ENCODE measurements at places on chromosomes 7 and 10.

- DNase-seq, result peak; percentile 40
Measured at GRCh38 chr10:98414932-98415730, at the start of gene PYROXD2. Gene PYROXD2 (minus strand): TSS chr10:98415182. CDS start chr10:98415135, 47 bp downstream.

- DNase-seq, result no peak
Measured at GRCh38 chr7:151714201-151714600, 162.7 kb downstream of the PRKAG2 start.

DNA sequence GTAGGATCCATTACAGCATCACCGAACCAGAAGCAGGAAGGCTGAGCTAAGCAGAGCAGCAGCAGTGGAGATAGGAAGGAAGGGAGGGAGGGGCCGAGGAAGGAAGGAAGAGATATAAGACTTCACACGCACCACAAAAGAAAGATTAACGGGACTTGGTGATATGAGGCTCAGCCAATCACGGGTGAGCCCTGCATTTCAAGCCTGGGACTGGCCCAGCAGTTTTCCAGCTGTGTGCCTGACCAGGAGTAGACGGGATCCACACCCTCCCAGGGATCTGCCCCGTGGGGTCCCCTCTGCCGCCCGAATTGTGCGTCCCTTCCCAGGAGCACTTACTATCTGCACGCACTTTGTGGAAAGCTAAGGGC lies 16.2 kb downstream of the ATG9B start:
- DNase-seq, result no peak

DNA sequence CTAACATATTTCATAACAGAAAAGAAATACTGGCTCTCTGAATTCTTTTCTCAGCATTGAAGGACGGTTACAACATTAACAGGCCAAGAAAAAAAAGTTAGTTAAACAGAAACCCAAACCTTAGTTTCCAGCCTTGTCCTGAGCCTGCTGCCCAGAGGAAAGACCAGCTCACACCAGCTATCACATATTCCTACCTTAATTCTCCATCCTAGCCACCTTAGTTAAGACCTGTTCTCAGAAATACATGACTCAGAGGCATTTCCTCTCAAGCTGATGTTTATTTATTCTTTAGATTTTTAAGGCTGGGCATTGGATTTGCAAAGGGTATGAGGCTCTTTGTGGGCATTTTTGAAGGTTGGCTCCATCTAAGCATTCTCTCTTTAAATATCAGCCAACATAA lies 34.3 kb upstream of the ADAM12 start:
- no peak for DNase-seq

GRCh38 chr7:126792521-126792920 lies 460.2 kb downstream of the GRM8 start:
- no peak for DNase-seq

GRCh38 chr7:16914771-16915170 lies 33.0 kb upstream of the AGR3 start:
- DNase-seq, result no peak

- no peak for DNase-seq
Measured at GRCh38 chr7:141486959-141487358, 64.3 kb upstream of the AGK start.

GRCh38 chr10:113965683-113966082 lies 78.0 kb upstream of the ADRB1 start:
- no peak for DNase-seq

DNA sequence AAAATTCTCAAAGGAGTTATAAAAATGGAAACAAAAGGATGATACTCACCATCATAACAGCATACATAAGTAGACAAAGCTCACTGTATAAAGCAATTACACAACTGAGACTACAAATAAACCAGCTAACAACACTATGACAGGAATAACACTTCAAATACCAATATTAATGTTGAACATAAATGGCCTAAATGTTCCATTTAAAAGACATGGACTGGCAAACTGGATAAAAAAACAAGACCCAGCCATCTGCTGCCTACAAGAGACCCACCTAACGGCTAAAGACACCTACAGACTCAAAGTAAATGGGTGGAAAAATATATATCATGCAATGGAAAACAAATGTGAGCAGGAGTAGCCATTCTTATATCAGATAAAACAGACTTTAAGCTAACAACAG lies 69.2 kb upstream of the DDC start:
- no peak for DNase-seq

- no peak for DNase-seq
Measured at GRCh38 chr10:77841711-77842375, 84.7 kb downstream of the DLG5 start.

DNA sequence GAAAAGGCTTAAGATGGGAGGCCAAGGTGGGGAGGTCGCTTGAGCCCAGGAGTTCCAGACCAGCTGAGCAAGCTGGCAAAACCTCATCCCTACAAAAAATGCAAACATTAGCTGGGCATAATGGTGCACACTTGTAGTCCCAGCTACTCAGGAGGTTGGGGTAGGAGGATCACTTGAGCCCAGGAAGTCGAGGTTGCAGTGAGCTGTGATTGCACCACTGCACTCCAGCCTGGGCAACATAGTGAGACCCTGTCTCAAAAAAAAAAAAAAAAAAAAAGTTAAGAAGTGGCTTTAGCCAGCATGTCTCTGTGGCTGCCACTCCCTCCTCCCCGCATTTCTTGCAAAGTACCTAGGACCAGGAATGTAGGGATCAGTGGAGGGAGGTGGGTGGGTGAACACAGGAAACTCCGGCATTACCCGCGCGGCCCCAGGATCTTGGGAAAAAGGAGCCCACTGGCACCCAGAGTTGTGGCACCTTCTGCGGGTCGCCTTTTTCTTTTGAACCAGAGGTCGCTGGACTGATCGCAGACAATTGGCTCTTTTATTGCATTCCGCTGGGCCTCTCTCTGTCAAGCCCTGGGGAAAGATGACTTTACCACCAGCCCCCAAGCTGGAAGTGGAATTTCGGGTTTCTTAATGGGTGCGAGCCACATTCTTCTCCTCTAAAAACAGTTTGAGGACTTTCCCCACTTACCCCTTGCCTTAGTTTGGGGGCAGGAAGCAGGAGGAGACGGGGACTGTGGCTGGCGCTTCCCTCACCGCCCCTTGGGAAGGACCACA lies 3.5 kb downstream of the VGF start:
- DNase-seq, result no peak

GRCh38 chr7:122748195-122748594 lies 45.5 kb upstream of the RNF148 start:
- no peak for DNase-seq

DNA sequence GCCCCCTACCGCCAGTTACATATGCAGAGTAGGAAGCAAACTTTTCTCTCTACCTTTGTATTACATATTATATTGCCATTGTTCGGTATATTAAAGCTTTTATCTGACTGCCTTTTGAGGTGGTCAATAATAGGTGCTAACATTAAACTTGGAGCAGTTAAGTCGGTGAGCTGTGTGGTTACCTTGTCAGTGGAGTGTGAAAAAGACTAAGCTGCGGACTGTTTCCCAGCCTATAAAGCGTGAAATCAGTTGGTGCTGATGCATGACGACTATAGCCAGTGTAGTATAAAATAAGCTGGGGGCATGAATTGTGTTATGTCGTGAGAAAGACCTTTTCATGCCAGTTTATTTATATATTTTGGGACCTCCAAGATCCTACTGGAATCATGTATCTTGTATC lies 33.7 kb downstream of the R3HCC1L start:
- DNase-seq, result no peak

DNA sequence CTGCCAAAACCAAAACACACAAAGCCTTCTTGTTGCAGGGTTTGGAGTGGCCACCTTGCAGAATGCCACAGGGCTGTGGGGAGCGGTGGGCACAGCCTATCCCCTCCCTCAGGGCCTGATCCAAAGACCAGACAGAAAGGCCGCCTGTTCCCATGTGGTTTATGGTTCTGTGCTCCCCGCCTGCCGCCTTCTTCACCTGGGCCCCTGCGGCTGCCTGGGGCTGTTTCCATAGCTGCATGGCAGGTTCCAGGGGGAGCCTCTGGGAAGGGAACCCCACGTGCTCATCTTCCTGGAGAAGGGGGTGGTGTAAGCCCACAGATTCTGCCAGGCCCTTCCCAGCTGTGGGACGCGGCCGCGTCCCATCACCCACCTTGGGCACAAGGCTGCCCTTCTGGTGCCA lies 70.7 kb upstream of the EZH2 start:
- DNase-seq, result no peak

GRCh38 chr7:108030516-108030915 lies 27.6 kb upstream of the LAMB1 start:
- no peak for DNase-seq

GRCh38 chr10:104080762-104081161 lies 4.9 kb downstream of the COL17A1 start:
- DNase-seq, result no peak

- no peak for DNase-seq
Measured at GRCh38 chr7:4919969-4920766, 36.7 kb upstream of the RADIL start.

DNA sequence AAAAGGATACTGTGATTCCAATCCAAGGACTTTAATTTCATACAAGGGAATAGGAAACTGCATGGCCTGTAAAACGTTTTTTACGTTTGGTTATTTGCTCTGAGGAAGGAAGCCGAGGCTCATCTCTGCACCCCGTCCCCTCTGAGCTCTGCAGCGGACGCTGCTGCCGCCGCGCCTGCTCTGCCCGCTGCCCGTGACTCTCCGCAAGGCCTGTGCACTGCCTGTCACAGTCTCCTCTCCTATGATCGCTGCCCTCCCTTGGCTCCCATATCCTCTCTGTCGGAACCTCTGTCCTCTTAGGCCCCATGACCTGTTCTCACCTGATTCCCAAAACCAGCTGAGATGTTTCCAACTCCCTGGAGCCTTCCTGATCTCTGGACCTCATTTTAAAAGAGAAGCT lies 320.3 kb upstream of the ZNF32 start:
- DNase-seq, result no peak

- DNase-seq, result no peak
Measured at GRCh38 chr7:37930226-37930948, 9.9 kb downstream of the EPDR1 start.

GRCh38 chr7:106346678-106347217 lies 62.0 kb upstream of the NAMPT start:
- peak; percentile 48 for DNase-seq

DNA sequence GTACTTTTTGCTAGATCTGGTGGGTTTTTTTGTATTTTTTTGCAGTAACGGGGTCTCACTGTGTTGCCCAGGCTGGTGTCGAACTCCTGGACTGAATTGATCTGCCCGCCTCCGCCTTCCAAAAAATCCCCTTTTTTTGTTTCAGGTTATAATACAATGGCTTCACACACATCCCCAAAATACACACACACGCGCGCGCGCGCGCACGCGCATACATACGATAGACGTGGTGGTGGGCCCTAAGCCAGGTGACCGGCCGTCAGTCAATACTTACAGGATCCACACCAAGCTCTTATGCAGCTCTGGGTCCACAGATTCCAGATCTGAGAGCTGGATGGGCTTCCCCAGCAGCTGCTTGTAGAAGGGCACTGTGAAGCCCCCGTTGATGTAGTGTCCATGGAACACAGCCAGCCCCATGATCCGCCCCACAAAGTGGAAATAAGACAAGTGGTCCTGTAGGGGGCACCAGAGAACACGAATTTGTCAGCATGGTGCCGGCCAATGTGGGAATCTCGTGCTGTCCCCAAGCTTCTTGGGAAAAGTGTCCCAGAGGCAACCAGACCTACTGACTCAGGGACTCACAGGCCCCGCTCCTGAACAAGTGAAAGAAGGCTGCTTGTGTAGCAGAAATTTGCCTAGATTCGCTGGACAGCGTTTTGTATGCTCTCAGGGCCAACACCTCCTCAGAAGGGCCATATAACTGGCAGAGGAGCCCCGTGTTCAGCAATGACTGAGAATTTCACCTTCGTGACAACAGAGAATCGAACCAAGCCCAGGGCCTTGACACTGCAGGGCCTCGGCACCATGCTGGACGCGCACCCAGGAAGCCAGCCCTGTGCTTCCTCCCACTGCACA lies 103.6 kb downstream of the SMURF1 start:
- peak; percentile 50 for DNase-seq

DNA sequence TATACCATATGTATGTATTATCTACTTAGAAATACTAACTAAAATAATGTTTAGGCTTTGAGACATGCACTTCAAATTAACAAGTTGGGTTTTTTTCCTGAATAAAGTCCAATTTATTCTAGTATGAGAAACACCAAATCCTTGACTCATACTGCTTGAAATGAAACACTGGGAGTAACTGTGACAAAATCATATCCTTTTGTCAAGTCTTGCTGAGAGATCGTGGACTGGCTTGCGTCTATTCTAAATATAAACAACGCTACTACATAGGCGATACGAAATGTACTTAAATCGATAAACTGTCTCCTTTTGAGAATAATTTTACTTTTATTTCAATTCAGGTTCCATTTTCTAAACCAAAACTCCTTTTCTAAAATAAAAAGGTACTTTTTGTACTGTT lies 16.3 kb downstream of the SMURF1 start:
- DNase-seq, result no peak

GRCh38 chr7:7330997-7331396 lies 148.7 kb downstream of the C1GALT1 start:
- no peak for DNase-seq

- no peak for DNase-seq
Measured at GRCh38 chr10:51886438-51887068, 187.2 kb upstream of the CSTF2T start.

DNA sequence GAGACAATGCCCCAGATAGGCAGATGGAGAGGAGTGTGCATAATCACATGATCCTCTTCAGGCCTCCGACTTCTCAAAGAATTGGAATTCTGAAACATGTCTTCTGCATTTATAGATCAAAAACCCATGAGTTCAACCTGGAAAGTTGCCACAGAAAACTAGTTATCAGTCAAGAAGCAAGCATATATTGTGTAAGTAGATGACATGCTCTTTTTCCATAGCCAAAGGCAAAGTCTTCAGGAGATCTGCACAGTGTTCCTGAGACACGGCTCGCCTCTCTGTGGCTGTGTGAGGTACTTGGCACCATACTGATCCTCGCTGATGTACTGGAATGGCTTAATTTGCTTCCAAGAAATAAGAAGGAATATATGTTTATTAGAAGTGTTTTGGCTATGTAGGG lies 213.5 kb upstream of the MKI67 start:
- no peak for DNase-seq

DNA sequence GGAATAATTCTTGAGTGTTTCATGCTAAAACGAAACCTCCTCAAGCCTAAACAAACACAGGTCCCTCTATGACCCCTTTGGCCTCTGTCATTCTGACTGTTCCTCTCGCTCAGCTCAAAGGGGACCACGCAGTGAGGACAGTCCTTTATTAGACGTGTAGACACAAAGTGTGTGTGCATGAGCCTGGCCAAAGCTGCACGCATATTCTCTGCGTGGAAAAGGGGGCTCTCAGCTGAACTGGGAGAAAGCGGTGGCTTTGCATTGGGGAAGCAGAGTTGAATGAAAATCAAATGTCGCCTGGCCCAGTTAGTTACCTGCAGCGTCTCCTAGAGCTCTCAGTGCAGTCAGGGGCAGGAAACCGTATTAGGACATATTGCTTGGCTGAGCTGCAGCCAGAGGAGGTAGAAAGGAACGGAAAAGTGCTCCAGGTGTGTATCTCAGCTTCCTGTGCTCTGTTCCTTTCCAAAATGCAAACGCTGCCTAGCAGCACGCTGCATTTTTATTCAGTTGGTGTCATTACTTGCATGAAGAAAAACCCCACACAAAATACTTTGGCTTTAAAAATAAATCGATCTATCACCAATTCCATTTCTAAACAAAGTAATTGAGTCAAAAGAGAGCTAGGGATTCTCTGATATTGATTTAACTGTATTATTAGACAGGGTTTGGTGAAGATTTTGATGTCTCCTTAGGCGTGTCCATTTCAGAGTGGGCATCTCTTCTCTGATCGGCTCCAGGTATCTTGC lies 4.9 kb downstream of the GATA3 start:
- no peak for DNase-seq

Data from activated naive CD8-positive, alpha-beta T cell treated with anti-CD3 and anti-CD28 coated beads for 36 hours (primary cell).